ENCODE measurements at places on chromosomes 4 and X.

GRCh38 chr4:109128589-109128988 is 173.9 kb downstream of the COL25A1 start:
- DNase-seq, result no peak

- no peak for DNase-seq
These were observed 67.5 kb downstream of the NEUROG2 start for GRCh38 chr4:112448306-112449132.

- no peak for DNase-seq
These were observed 1401.6 kb downstream of the ADGRL3 start for GRCh38 chr4:62601737-62602136.

- DNase-seq, result peak; percentile 47
These were observed 184.6 kb downstream of the OR13H1 start for GRCh38 chrX:131728295-131729145.

GRCh38 chr4:119581190-119581873 is 47.3 kb downstream of the PDE5A start:
- DNase-seq, result no peak

GRCh38 chr4:176223561-176223960 is 28.2 kb upstream of the SPATA4 start:
- no peak for DNase-seq

DNA sequence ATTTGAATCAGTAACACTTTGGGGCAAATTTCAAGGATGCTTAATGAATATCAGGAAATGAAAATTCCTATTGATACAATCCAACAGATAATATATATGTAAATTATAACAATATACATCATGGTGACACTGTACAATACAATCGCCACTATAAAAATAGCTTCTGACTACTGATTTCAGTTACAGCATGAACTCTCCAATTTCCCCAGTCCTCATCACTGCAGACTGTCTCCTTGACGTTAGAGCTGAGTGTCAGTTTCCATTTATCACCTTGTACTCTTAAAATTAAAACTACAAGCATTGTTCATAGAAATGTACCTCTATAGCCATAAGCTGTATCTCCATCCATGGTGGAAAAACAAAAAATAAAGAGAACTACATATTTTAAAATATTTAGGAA is 23.4 kb downstream of the TBC1D9 start:
- DNase-seq, result no peak

- DNase-seq, result no peak
These were observed 68.6 kb upstream of the MXRA5 start for GRCh38 chrX:3415011-3415410.

- no peak for DNase-seq
These were observed 412 bp downstream of the SLC10A3 start for GRCh38 chrX:154490021-154490413.

DNA sequence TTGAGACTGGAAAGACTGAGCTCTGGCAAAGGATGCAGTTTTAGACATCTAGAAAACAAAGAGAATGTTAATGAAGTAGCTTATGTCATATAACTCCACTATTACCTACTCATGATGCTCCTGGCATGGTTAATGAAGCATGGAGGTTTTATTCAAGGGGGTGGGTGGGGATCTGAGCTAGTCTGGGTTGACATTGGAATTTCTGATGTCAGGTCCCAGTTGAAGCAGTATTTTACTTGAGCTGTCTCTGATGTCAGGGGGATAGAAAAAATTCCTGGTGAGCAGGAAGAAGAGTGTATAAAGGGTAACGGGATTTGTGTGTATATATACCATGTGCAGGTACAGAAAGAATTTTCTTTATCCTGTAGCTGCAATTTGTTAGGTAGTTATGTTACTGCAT is 102.0 kb downstream of the ELOVL6 start:
- DNase-seq, result no peak

- DNase-seq, result no peak
These were observed 40.1 kb downstream of the BTC start for GRCh38 chr4:74754218-74754617.

- no peak for DNase-seq
These were observed 229.4 kb downstream of the LDB2 start for GRCh38 chr4:16669036-16669435.

DNA sequence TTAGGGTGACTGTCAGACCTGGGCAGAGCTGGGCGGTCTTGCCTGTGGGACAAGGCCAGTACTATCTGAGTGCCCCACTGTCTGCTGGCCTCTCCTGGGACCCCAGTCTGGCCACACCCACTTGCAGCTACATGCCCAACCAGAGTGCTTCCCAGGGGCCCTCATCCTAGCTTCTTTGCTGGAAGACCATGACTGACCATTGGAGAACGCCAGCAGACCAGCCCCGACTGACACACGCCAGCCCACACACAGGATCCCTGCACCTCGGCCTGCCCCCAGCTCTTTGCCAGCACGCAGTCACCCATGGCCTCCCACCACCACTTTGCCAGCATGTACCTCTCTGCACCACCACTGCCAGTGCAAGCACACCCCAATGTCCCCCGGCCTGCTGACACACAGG is 585.7 kb downstream of the ZNF674 start:
- no peak for DNase-seq

DNA sequence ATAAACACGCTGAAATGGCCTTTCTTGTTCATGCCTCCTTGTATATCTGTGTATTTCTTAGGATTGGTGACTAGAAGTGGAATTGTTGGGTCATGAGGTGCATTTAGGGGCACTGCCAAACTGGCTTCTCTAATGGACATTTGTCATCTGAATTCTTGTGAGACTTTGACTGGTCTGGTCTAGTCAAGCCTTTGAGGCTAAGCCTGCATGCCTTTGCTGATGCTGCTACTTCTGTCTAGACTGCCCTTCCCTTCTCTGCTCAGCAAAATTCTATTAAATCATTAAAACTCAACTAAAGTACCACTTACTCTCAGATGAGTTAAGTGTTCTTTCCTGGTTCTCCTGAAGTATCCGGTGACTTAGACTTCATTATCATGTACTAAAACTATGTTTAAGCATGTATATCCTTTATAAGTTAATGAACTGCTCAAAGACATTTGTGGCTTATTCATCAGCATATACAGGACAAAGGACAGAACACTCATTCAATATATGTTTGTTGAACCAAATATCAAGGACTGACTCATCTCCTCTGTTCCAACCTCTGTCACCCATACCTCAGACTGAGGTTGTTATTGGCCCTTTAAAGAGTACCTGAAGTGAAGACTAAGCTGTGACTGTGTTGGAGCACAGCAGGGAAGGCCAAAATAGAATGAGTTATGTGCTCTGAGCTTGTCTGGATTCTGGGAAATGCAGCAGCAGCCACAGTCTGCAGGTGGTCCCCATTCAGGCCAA is 9.0 kb downstream of the TCEAL1 start:
- DNase-seq, result no peak

- DNase-seq, result no peak
These were observed 15.4 kb downstream of the IQSEC2 start for GRCh38 chrX:53265771-53266574.

GRCh38 chrX:78923198-78924015 is 21.8 kb upstream of the P2RY10 start:
- DNase-seq, result no peak
